NCI-H1105 treated with DMSO at 0.1 percent for 48 hours (cell line): ENCODE measurements at places on chromosomes 13 and 19.

DNA sequence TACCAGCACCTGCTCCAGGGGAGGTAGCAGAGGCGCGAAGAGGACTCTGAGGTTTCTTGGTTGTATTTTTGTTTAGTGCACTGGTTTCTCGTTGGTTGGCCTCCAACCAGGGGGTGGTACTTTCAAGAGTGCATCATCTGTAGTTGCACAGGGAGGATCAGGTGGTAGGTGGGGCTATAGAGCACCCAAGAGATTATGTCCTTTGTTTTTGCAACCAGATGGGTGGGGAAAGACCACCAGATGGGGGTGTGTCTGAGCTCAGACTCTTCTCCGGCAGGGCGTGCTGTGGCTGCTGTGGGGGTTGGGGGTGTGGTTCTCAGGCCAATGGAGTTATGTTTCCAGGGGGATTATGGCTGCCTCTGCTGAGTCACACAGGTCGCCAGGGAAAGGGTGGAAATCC is 254.4 kb upstream of the KLF12 start:
- DNase-seq: no peak

- DNase-seq: no peak
Measured at GRCh38 chr19:58460039-58460438, 6.8 kb upstream of the ZNF324 start.

DNA sequence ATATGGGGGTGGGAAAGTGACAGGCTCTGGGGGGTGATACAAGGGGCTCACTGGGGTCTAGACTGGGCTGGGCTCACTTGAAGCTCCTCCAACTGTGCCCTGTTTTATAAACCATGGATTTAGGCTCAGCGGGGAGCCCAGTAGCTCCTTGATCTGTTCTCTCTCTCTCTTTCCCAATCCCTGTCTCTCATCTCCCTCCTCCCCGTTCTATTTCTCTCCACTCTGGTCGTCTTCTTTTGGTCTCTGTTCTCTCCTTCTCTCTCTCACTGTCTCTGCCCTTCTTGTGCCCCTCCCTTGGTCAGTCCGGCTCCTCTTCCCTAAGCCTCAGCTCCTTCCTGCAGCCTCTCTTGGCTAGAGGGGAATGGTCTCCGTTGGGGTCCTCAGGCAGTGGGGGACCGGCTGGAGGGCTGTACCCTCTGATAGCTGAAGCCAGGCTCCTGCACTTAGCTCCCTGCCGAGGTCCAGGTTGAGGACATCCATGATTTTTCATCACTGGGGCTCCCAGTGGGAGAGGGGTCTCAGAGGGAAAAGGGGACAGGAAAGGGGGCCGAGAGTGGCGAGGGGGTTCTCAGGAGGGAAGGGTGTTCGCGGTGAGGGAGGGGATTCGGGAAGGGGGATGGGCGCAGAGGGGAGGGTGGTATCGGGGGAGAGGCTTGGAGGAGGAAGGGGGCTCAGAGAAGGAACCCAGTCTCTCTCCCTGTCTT is 8.5 kb downstream of the UNC13A start:
- DNase-seq: no peak

GRCh38 chr13:100382785-100383184 is 205.8 kb downstream of the GGACT start:
- no peak for DNase-seq

GRCh38 chr19:46716672-46717033 is 261 bp downstream of the PRKD2 start:
- DNase-seq: no peak
